ENCODE measurements at places on chromosomes 13 and 19.

- H3K36me3 ChIP-seq, result no peaks in the 10 kb centered on the region
- DNase-seq, result no peak
- H3K27ac ChIP-seq, result peak overlapping the region; percentile 15
- H3K27me3 ChIP-seq, result peaks cover 81% of the 10 kb centered on the region
- H3K4me3 ChIP-seq, result peak overlapping the region; percentile 60
- peaks cover 14% of the 10 kb centered on the region for H3K4me1 ChIP-seq
These were observed 1.9 kb downstream of the VSTM2B start for GRCh38 chr19:29527500-29528328.

GRCh38 chr13:37138169-37138568 lies 32.7 kb upstream of the CSNK1A1L start:
- H3K27me3 ChIP-seq, result no peaks in the 10 kb centered on the region
- DNase-seq, result no peak
- H3K36me3 ChIP-seq, result no peaks in the 10 kb centered on the region
- no peak overlapping the region for H3K27ac ChIP-seq
- H3K4me3 ChIP-seq, result no peak overlapping the region
- no peaks in the 10 kb centered on the region for H3K4me1 ChIP-seq

GRCh38 chr19:54275951-54276350 lies 5.0 kb downstream of the LILRB2 start:
- no peak overlapping the region for H3K4me3 ChIP-seq
- no peak for DNase-seq
- H3K4me1 ChIP-seq, result no peaks in the 10 kb centered on the region
- no peaks in the 10 kb centered on the region for H3K36me3 ChIP-seq
- peaks cover 54% of the 10 kb centered on the region for H3K27me3 ChIP-seq
- H3K27ac ChIP-seq, result no peak overlapping the region

- no peak overlapping the region for H3K27ac ChIP-seq
- H3K4me1 ChIP-seq, result peaks cover 4% of the 10 kb centered on the region
- H3K4me3 ChIP-seq, result no peak overlapping the region
- no peaks in the 10 kb centered on the region for H3K27me3 ChIP-seq
- H3K36me3 ChIP-seq, result peaks cover 13% of the 10 kb centered on the region
These were observed 91.4 kb downstream of the COL4A1 start for GRCh38 chr13:110215606-110216005.

All from progenitor cell of endocrine pancreas (in vitro differentiated cells).